ENCODE measurements at places on chromosomes 3 and 15. TPM values are rescaled to one million over a fixed set of nuclear protein-coding genes. Genes with fewer than 3 reads are reported as not detected.

Gene SEMA3F
- total RNA-seq = 36.0 TPM

Gene CIB1
- 76.0 TPM for total RNA-seq

Gene CPNE4
- total RNA-seq = not detected

Gene CDCP1
- total RNA-seq = 53.5 TPM

Gene LRRC3B
- not detected for total RNA-seq

Gene FGF7
- not detected for total RNA-seq

Gene KBTBD13
- total RNA-seq = not detected

Gene CISH
- total RNA-seq = 3.8 TPM

Gene COLQ
- total RNA-seq = 0.14 TPM

Gene DNAH1
- 0.51 TPM for total RNA-seq

Gene ATP2C1
- total RNA-seq = 104 TPM

Gene XRN1
- 11.9 TPM for total RNA-seq

Gene HCN4
- total RNA-seq = 0.14 TPM

Gene TRIM42
- total RNA-seq = not detected

Gene LCTL
- total RNA-seq = 0.23 TPM

Gene ATP13A4
- total RNA-seq = not detected

Gene RPL29
- 2,087 TPM for total RNA-seq

Gene SEC62
- total RNA-seq = 34.8 TPM

Gene SSUH2
- 0.07 TPM for total RNA-seq

Gene LRRC58
- 21.0 TPM for total RNA-seq

Gene DMXL2
- 8.7 TPM for total RNA-seq

Data from epithelial cell of proximal tubule (primary cell).